ENCODE measurements at places on chromosomes 7 and 10.
A peak's percentile ranks its signal among the peaks of the same experiment; 100 is the strongest.

DNA sequence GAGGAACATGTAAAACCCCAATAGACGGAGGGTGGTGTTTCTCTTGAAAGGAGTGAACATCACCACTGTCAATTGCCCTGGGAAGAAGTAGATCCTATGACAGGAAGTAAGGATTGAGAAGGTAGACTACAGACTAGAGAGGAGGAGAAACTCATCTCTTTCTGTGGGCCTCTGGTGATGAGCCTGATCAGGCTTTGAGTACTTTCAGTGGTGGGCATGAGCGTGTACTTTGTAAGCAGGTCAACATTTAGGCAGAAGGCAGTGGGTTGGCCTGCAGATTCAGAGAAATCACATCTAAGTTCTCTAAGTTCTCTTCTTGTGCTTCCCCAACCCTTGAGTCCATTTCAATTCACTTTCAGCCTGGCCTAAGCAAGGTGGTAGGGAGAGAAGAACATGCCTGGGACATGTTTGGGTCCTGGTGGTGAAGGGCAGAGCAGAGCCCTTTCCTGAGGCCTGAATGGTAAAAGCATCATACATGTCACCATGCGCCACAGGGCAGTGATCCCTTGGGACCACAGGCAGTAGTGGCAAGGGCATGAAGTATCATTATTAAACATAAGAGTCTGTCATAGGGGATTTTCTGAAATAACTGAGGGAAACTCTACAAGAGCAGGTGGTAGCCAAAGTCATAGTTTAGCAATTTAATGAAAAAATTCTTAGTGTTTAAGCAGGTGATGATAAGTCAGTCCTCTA is 56.4 kb upstream of the ANKRD1 start:
- no peak for DNase-seq

DNA sequence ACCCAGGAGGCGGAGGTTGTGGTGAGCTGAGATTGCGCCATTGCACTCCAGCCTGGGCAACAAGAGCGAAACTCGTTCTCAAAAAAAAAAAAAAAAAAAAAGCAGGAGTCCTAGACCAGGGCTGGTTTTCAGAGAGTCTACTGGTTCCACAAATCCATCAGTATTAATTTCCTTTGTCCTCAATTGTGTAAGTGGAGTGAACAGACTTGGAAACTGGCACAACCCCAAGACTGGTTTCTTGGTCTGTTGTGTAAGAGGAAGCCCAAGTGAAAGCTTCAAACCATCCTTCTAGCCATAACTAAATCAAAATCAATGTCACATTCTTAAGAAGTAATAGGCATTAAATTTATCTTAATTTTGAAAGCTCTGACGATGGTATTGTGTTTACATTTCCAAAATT is 213.6 kb downstream of the DGKI start:
- DNase-seq, result peak; percentile 11

DNA sequence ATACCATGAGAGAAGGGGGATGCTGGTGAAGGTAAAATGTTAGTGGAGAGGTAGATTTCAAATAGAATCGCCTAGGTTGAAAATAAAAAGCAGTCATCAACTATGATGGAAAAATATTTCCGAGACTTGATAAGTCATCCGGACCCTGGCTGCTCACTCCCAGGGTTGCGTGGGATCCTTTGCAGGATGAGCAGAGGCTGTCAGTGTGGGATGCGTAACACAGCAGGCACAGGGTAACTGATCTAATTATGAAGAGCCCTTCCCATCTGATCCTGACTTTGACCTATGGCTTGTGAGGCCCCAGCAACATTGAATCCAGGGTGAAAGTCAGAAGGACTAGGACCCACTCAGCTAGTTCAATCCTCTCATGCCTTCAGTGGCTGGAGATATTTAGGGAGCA is 236.9 kb downstream of the DPP6 start:
- no peak for DNase-seq

GRCh38 chr7:20541608-20542349 is 73.7 kb upstream of the ABCB5 start:
- DNase-seq, result no peak

GRCh38 chr7:82740246-82740848 is 296.8 kb upstream of the CACNA2D1 start:
- DNase-seq, result peak; percentile 51

DNA sequence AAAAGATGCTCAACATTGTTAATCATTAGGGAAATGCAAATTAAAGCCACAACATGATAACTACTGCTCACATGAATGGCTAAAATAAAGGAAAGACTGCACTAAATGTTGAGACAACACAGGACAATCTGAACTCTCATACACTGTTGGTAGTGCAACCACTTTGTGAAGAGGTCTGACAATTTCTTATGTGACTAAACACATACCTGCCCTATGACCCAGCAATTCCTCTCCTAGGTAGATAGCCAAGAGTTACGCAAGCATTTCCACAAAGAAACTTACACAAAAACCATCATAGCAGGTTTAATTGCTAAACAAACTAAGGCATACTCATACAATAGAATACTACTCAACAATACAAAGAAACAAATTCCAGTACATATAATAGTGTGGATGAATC is 41.8 kb upstream of the HERPUD2 start:
- DNase-seq, result no peak

DNA sequence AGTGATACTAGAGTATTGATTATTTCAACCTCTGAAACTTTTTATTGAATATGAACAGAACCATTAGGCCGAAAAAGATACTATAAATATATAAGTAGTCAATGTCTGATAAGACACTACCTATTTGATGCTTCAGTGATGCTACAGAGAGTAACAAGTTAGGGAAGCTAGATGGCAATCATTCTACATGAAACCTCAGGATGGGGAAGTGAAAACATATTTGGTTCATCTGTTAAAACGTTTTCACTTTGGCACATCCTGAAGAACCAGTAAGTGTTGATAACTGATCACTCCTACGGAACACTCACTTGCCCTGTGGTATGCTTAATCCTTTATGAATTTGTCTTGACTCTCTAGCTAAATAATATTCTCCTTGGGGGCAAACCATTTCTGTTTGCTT is 1064.9 kb downstream of the NXPH1 start:
- no peak for DNase-seq

- DNase-seq, result no peak
Observed at GRCh38 chr7:140263277-140263676, 86.5 kb upstream of the KDM7A start.

GRCh38 chr7:26284995-26285632 is 6.5 kb upstream of the SNX10 start:
- DNase-seq, result no peak

DNA sequence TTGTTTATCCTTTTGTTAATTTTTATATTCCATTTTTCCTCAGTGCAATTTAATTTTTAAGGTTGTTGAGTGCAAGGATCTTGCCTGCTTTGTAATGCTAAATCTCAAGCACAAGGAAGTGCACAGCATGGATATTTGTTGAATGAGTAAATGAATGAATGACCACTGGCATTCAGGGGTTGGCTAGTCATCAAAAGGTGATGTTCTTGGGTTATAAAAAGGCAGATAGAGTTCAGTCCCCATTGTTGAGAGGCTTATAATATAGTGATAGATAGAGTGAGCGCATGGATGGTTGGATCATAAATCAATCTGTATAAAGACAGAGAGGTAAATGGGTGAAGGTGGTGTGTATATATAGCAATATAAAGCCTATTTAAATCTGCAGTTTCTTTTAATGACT is 193.2 kb upstream of the KLF6 start:
- no peak for DNase-seq

- DNase-seq, result no peak
Observed at GRCh38 chr10:131071721-131072120, 239.8 kb downstream of the TCERG1L start.
